Astrocyte of the cerebellum (primary cell): ENCODE measurements at places on chromosomes 6 and 20.

- no peak for DNase-seq
Measured at GRCh38 chr20:54438166-54438565, 37.2 kb upstream of the DOK5 start.

DNA sequence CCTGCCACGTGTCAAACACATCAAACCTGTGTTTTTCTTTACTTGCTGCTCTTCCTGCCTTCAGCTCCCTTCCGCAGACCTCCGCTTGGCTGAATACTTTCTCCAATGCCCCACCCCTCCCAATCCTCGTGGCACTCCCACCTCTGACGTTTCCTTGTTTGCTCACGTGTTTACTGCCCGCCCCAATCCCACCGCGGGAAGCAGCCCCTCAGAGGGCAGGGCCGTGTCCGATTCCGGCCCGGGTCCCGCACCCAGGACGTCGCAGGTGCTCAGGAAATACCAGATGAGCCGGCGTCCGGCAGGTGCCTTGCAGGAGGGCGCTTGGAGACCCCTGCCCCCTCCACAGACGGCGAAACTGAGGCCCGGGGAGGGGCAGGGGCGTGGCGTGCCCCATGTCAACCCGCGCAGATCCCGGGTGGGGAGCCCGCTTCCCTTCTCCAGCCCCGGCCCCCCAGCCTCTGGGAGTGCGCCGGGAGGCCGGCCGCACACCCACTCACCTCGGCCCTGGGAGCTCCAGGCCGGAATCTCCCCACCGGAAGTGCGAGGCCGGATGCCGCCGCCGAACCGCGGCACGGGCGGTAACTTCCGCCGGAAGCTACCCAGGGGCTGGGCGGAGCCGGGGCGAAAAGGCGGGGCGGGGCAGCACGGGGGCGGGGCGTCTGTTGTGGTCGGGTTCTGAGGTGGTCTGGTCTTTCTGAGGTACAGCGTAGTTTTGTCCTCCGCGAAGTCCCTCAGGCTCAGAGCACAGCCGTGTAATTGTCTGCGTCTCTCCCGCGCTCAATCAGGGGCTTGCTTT, 42.3 kb downstream of the ELMO2 start:
- DNase-seq: peak; percentile 83

DNA sequence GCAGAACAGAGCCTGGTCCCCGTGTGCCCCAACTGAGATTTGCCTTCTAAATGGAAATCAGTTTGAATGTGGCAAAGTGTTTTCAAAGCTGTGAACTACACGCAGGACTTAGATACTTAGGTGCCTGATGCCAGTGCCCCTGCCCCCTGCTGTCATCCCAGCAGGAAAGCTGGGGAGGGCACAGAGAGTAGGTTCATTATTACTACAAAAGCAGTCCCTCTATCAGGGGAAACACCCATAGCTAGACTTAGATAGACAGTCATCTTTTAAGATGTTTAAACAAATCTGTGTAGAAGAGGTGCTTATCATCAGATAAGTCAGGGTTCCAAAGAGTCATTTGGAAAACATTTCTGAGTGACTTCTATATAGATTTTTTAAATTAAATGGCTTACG, 155.0 kb upstream of the SNX9 start:
- no peak for DNase-seq

DNA sequence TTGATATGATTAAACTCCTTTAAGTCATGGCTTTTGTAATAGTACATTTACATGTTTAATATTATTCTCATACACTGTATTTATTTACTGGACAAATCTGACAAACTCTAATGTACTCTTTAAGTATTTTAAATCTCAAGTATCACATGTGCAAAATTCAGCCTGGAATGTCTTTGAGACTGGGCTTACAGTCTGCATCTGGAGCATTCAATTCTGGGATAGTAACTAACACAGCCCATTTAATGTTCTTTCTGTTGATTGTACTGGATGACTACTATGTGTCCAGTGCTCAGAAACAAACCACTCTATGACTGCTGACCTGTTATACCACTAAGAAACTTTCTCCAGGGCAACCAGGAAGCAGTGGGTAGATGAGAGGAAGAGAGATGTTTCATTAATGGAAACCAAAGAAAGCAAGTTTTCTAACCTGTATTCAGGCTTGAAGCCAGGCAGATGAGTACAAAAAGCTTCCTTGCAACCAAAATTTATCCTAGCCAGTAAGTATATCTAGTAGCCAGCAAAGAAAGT, 26.8 kb downstream of the FBXL4 start:
- DNase-seq: no peak

DNA sequence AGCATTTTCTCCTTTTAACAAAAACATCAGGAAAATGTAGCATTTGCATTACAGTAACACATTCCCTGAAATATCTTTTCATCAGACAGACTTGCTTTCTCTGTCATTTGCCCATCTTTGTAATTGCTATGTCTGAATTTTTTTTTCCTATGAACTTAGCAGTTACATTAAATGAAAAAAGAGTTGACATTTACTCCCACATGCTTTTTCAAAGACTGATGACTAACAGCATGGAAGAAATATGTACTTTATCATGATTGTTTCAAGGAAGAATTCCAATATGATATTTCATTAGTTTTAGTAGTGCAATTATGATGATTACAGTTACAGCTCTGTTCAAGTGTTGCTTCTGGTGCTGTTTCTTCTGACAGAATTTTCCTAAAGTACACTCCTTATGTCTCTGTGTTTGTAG, 864.5 kb upstream of the MAN1A1 start:
- no peak for DNase-seq

GRCh38 chr6:50467931-50468330, 245.4 kb upstream of the TFAP2D start:
- DNase-seq: no peak

DNA sequence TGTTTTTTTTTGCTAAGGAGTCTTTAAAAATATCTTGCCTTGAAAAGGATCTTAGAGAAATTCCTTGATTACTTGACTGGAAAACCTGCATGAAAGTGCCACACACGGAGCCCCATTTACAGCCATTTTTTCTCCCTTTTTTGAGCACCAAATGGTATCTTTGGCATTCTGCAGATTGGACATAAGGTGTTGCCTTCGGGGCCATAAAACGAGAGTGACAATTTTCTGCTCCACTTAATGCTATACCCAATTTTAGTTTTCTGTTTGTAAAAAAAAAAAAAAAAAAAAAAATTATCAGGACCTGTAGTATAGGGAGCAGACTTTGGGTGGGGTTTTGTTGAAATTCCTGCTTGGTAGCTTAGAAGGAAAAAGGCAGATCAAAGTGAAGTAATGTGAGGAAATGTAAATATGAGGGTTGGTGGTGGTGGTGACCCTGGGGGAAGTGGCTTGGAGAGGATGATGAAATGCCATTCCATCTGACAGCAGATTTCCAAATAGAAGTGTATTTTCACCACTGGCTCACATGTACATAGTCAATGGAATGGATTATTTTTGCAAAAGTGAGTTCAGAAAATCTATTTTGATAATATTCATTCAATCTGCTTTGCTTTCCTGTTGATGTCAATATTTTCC, 212.1 kb upstream of the SOX4 start:
- no peak for DNase-seq

- DNase-seq: peak; percentile 3
Measured at GRCh38 chr6:6315660-6316059, 4.8 kb downstream of the F13A1 start.

- DNase-seq: no peak
Measured at GRCh38 chr6:18211338-18211737, 53.0 kb downstream of the DEK start.

GRCh38 chr6:133955582-133956415, 2.8 kb downstream of the TBPL1 start:
- no peak for DNase-seq

- DNase-seq: no peak
Measured at GRCh38 chr20:50575865-50576720, 65.9 kb downstream of the PTPN1 start.

DNA sequence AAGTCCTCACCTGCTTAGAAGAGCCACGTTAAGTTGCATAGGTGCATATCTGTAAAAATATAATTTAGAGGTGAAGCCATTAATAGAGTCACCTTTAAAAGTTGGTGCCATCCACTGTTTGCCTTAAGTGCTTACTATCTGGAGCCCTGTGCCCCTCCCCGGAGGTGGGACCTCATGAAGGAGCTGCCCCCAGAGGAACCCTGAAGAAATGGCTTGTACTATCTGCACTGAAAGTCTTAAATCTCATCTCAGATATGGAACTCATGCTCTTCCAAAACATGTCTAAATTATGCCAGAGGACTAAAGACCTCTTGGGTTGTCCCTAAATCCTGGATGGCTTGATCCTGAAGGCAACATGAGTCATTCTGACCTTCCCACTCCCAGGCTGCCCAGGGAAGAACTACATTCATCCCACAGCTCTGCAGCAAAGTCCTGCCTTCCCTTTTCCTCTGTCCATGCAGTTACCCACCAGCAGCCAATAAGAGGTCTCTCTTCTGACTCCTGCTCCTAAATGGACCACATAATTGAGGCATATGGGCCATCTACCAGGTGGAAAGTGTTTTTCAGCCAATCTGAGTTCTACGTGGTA, 85.3 kb downstream of the ASXL1 start:
- no peak for DNase-seq

- DNase-seq: peak; percentile 41
Measured at GRCh38 chr6:56840467-56841380, 114.2 kb upstream of the BEND6 start.

DNA sequence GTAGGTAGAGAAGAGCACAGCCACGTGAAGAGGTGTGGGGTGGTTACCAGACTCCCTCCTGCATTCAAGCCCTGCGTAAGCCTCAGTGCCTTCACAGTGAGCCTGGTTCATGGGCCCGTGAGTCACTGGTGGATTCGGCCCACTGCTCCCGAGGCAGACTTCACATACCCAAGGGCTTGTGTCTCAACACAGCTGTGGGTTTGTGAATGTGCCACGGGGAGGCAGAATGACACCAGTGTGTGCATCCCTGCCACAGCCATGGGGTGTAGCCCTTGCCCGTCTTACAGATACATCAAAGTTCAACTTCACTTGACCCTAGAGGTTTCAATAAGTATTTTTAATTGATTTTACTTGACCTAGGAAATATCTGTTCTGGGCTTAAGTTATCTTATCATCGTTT, 108.5 kb downstream of the MAP3K4 start:
- DNase-seq: no peak

DNA sequence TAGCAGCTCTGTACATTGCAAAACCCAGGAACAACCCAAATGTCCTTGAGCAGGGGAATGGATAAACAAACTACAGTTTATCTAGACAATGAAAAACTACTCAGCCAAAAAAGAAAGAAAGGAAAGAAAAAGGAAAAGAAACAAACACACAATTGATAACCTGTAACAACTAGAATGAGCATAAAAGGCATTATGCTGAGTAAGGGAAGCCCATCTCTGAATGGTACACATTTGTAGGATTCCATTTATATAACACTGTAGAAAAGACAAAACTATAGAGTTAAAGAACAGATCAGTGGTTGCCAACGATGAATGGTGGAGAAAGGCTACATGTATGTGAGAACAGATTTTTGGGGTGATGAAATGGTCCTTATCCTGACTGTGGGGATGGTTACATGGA, 454.0 kb downstream of the PKHD1 start:
- DNase-seq: no peak

- DNase-seq: no peak
Measured at GRCh38 chr6:170132011-170132521, 158.8 kb downstream of the DLL1 start.

- DNase-seq: no peak
Measured at GRCh38 chr6:2968600-2969135, 2.7 kb downstream of the SERPINB6 start.
